Activated T-helper 1 cell treated with anti-CD3 and anti-CD28 coated beads, Interleukin-12 subunit alpha, Interleukin-12 subunit beta, Interleukin-2, Interleukin-4 antibody, amounts not matched to agents 30 ng/mL and 10 ng/mL and 1 ng/mL, durations not matched to agents 14 hours and 24 hours and 36 hours (primary cell): ENCODE measurements at places on chromosomes 13 and 19. TPM values are rescaled to one million over a fixed set of nuclear protein-coding genes. Genes with fewer than 3 reads are reported as not detected.

Gene OSCAR
- 0.27 TPM in 1 of 2 replicates, not detected in the other for total RNA-seq

Gene SPINT2
- 79.6 and 86.8 TPM in 2 replicates for total RNA-seq

Gene ZNF625
- 2.5 and 2.9 TPM in 2 replicates for total RNA-seq

Gene KBTBD6
- total RNA-seq: 6.6 and 6.8 TPM in 2 replicates

Gene KIR3DL1
- total RNA-seq: not detected in 2 replicates

Gene A1BG
- total RNA-seq: 7.1 and 7.7 TPM in 2 replicates

Gene FXYD1
- total RNA-seq: not detected in 2 replicates

Gene AP3D1
- 120 and 124 TPM in 2 replicates for total RNA-seq

Gene SPPL2B
- total RNA-seq: 71.2 and 71.4 TPM in 2 replicates

Gene LILRB1
- not detected in 2 replicates for total RNA-seq

Gene ATP12A
- 0.16 and 0.20 TPM in 2 replicates for total RNA-seq

Gene ZNF98
- total RNA-seq: not detected in 2 replicates

Gene CYP4F2
- not detected in 2 replicates for total RNA-seq

Gene CYSLTR2
- total RNA-seq: 0.75 and 0.78 TPM in 2 replicates

Gene PSG11
- total RNA-seq: not detected in 2 replicates

Gene ZNF582
- total RNA-seq: 1.2 and 1.3 TPM in 2 replicates

Gene UBE2L5
- total RNA-seq: not detected in 2 replicates

Gene RPS15
- total RNA-seq: 1,387 and 1,455 TPM in 2 replicates

Gene PSG6
- total RNA-seq: not detected in 2 replicates

Gene ZNF175
- total RNA-seq: 7.9 and 8.4 TPM in 2 replicates

Gene ZIC5
- not detected in 2 replicates for total RNA-seq

Gene PLPPR3
- not detected in 2 replicates for total RNA-seq

Gene CGB5
- total RNA-seq: not detected in 2 replicates

Gene EMC10
- total RNA-seq: 90.0 and 95.4 TPM in 2 replicates

Gene ZNF20
- 2.8 and 3.5 TPM in 2 replicates for total RNA-seq

Gene ERICH4
- total RNA-seq: not detected in 2 replicates

Gene CCL25
- not detected in 2 replicates for total RNA-seq

Gene HNRNPL
- 632 and 659 TPM in 2 replicates for total RNA-seq

Gene PRODH2
- not detected in 2 replicates for total RNA-seq

Gene FCER2
- not detected in 2 replicates for total RNA-seq

Gene ZNF296
- 4.3 and 4.7 TPM in 2 replicates for total RNA-seq

Gene TUBB4A
- total RNA-seq: 2.3 and 3.0 TPM in 2 replicates

Gene RASGRP4
- 1.5 and 1.8 TPM in 2 replicates for total RNA-seq

Gene SPRED3
- total RNA-seq: 2.2 and 2.6 TPM in 2 replicates

Gene ATP1A3
- total RNA-seq: 0.93 and 1.4 TPM in 2 replicates

Gene ADAMTS10
- 3.2 and 3.3 TPM in 2 replicates for total RNA-seq

Gene MADCAM1
- 0.18 and 0.27 TPM in 2 replicates for total RNA-seq

Gene MARCHF2
- total RNA-seq: 8.1 and 9.6 TPM in 2 replicates

Gene NUP62
- total RNA-seq: 231 and 238 TPM in 2 replicates

Gene WDR87
- not detected in 2 replicates for total RNA-seq

Gene KLK15
- not detected in 2 replicates for total RNA-seq

Gene F2RL3
- not detected in 2 replicates for total RNA-seq

Gene RFX1
- 16.0 and 17.0 TPM in 2 replicates for total RNA-seq

Gene MRPL54
- total RNA-seq: 88.2 and 94.7 TPM in 2 replicates

Gene ZBTB32
- total RNA-seq: 126 TPM in 2 replicates

Gene GZMM
- total RNA-seq: 52.7 and 55.6 TPM in 2 replicates

Gene CYTH2
- total RNA-seq: 35.9 and 37.1 TPM in 2 replicates

Gene MLLT1
- total RNA-seq: 71.6 and 77.4 TPM in 2 replicates

Gene PTGIR
- 217 and 218 TPM in 2 replicates for total RNA-seq

Gene GPR18
- total RNA-seq: 12.0 and 15.9 TPM in 2 replicates

Gene CACNA1A
- total RNA-seq: 0.32 and 0.47 TPM in 2 replicates

Gene NAA16
- total RNA-seq: 31.9 and 33.4 TPM in 2 replicates

Gene ZNF283
- 4.0 and 4.8 TPM in 2 replicates for total RNA-seq

Gene FAM216B
- total RNA-seq: not detected in 2 replicates

Gene LILRA6
- total RNA-seq: 0.27 and 0.36 TPM in 2 replicates

Gene FGF22
- total RNA-seq: not detected in 2 replicates
